ENCODE measurements at places on chromosomes 13 and 19.

DNA sequence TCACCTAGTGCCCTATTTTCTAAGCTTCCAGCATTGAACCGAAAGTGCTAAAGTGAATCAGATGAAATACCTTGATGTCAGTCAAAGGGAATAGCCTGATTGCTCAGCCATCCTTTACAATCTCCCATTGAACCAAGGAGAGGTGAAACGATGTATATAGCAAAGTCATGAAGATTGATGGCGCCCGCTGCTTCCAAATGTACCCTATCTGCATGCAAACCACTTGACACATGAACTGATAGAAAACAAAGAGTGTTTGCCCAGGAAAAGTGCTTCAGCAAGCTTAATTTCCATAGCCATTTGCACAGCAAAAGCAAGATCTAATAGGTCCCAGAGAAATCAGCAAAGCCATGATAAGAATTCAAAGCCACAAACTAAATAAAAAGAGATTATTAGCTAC is 624.9 kb upstream of the PCDH9 start:
- DNase-seq = no peak

DNA sequence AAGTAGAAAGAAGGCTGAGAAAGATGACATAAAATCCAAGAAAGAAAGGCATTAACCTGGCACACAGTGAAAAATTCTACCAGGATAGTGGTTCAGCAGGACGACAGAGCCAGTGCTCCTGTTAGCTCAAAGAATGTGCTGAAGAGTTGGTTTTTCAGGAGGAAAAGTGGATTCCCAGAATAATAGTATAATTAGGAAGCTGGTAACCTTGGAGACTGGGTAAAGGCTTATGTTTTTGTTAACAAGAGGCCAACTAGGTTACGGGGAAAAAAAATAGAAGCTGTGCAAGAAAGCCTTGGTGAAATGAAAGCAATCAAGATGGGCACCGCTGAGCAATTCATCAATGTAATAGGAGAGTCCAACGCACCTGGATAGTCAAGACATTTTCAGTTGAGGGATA is 54.7 kb downstream of the SLC15A1 start:
- DNase-seq = no peak

GRCh38 chr19:1912760-1913505 is 7.7 kb downstream of the ADAT3 start:
- no peak for DNase-seq

DNA sequence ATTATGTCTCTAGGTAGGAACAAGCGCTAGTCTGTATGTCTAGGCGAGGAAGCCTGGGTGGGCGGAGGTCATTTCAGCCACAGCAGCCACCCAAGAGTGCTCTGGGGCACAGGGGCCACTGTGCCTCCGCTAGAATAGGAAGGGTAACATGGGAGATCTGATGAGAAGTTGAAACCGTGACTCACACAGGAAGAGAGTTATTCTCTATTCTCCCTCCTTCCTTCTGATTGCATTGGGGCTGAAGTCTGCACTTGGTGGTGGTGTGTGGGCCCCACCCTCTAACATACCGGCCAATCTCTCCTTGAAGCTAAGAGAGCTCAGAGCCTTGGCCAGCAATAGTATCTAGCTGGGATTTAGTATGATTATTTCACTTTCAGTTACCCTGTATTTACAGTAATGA is 20.3 kb upstream of the GGACT start:
- no peak for DNase-seq

GRCh38 chr13:59276436-59276835 is 887.3 kb downstream of the DIAPH3 start:
- DNase-seq = no peak

- no peak for DNase-seq
Observed at GRCh38 chr13:28449826-28450773, 44.8 kb downstream of the FLT1 start.

DNA sequence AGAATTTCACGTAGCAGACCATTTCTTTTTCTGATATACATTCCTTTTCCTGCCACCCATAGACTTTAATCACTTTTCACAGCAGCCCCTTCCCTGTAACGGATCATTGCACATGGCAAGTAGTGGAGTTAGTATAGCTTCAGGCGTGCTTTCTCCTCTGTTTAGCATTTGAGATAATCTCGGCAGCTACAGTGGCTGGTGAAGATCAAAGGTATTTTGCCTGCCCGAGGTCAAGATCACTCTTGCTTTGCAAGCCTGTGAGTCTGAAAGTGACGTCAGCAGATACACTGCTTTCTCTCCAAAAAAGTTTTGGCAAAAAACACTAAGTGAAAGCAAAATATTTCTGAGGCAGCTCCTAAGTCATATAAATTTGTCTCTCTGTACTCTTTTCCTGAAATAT is 260.0 kb downstream of the NDFIP2 start:
- no peak for DNase-seq

DNA sequence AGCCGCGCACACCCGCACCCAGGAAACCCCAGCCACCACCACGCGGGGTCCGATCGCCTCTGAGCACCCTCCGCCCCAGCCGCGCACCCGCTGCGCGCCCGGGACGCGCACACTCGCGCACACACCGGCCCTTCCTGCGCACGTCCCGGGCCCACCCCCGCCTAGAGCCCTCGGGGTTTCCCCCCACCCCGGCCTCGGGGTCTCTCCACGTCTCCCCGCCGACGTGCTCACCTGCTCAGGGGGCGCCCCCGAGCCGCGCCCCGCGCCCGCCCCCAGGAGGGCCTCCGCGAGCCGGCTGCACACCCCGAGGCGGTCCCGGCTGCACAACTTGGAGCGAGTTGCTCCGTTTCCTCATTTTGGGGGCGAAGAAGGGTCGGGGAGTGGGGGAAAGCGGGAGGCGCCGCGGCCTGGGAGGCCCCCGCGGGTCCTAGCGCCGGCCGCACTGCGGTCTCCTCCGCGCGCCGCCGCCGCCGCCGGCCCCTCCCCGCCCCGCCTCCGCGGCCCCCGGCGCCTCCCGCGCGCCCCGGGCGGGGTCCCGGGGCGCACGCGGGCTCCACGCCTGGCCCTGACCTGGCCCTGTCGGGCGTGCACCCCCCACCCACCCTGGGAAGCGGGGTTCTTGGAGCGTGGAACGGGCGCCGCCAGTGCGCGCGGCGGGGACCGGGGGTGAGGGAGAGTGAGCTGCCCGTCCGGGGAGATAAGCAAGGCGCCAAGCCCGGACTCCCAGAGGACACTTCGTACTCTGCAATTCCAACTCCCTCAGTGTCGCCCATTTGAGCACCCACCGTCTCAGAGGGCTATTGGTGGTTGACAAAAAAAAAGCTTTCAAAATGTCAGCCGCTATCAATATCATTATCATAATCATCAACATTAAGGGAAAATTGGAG is at the start of gene MATK:
Gene MATK, minus strand, starts transcription at position 444 of the 887 bp plus-strand sequence. CDS start 1,246 bp downstream, outside the sequence.
- DNase-seq = no peak

DNA sequence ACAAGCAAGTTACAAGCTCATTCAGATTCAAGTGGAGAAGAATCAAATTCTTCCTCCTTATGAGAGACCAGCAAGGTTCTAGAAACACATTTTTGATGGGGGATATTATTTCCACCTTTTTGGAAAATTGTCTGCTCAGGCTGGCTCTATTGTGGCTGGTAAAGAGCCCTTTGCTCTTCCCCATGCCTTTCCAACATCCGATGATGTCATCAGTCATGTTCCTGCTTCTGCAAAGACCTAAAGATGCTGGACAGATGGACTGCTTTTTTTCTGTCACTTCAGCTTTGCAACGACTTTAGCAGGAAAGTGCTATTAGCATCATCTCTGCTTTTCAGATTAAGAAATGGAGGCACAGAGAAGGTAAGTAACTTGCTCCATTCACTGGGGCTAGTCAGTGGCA is 4.2 kb downstream of the ADGRE3 start:
- no peak for DNase-seq

GRCh38 chr13:114074671-114075315 is 57.6 kb downstream of the RASA3 start:
- no peak for DNase-seq
